ENCODE measurements at places on chromosomes 5 and 9.

- peak; percentile 13 for DNase-seq
Measured at GRCh38 chr5:163893281-163893680, 387.9 kb downstream of the MAT2B start.

GRCh38 chr9:116039312-116039711 lies 114.3 kb upstream of the PAPPA start:
- DNase-seq, result no peak

DNA sequence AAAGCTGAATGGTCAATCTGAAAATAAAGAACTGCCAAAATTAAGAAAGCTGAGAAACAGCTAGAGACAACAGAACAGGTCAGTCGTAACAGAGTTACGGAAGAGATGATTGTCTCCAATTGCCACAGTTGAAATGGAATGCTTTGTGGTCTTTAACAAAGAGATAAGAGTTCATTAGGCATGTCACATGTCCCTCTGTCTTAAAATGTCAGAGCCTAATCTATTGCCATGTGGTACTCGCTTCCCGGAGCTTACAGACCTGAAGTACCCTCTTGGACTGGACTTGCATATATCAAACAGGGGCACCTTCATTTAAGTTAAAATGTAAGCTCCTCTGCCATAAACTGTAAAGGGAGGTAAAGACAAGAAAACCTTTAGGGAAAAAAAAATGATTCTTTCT lies 19.7 kb downstream of the TTC39B start:
- no peak for DNase-seq

DNA sequence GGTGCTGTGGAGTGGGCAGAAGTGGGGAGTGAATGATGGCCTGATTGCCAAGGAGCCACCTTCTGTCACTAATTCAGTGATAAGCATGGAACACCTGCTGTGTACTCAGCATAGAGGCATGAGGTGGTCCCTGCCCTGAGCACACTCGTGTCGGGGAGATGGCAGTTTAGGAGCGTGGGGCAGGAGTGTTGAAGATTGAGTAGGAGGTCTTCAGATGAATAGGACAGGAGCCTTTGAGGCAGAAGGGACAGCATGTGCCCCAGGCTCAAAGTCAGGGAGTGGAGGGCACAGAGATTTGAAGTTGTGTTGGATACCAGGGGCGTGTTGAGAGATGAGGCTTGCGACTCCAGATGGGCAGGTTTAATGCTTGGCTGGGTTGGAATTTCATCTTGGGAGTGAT lies 55.0 kb downstream of the ZNF618 start:
- no peak for DNase-seq

- DNase-seq, result no peak
Measured at GRCh38 chr9:95870906-95871305, 4.6 kb upstream of the ERCC6L2 start.

- no peak for DNase-seq
Measured at GRCh38 chr9:133499892-133500270, 21.0 kb upstream of the SLC2A6 start.

Data from inflammatory macrophage treated with lipopolysaccharide for 4 hours (primary cell).